ENCODE measurements at places on chromosomes 11 and 22.

DNA sequence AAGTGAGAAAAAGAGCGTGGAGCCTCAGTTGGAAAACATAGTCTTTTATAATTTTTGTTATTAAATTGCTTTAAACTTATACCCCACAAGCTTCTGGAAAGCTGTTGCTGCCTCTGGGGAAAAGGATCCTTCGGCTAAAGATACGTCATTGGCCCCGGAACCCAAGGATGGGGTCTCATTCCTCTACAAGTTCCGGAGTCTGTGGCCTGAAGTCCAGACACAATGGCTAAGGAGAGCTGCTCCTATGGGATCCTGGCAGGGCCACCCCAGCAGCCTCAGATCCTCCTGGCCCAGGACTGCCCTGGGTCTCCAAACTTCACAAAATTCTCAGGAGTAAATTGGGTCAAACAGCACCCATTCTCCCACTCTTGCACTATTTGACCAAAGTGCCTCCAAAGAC lies 5.9 kb downstream of the WT1 start:
- no peak for DNase-seq
- peaks cover 100% of the 10 kb centered on the region for H3K27me3 ChIP-seq
- H3K4me1 ChIP-seq: peaks cover 12% of the 10 kb centered on the region
- no peak overlapping the region for H3K4me3 ChIP-seq
- no peaks in the 10 kb centered on the region for H3K36me3 ChIP-seq

DNA sequence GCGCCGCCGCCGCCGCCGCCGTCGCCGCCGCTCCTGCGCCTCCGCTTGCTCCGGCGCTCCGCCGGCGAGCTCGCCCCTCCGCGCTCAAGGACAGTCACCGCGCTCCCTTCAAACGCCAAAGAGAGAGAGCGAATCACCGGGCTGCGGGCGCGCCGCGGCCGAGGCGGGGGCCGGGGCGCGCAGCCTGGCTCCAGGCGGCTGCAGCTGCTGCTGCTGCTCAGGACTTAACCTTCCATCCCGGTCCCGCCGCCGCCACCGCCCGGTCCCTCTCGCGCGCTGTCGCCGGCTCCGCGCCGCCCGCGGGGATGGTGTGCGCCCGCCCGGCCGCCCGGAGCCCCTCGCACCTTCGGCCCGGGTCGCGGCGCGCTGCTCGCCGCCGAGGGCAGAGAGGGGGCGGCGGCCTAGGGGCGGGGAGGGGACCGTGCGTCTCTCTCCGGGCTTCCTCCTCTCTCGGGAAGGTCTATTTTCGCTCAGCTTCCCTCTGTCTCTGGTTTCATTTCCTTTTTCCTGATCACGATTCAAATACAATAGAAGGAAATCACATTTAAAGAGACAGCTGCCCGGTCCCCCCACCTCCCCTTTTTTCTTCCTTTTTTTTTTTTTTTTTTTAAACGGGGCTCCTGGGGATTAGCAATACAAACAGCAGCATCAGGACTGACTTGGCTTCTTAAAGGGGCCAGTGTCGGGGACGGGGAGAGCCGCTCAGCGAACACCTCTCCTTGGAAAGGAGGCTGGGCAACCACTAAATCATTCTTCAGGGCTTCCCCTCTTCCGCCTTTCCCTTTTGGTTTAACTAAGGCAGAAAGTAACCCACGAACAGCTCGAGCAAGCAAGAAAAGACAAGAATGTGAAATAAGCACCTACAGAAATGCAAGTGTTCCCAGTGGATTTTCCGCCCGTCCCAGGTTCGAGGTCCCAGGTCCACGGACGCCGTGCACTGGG lies 22.1 kb downstream of the LMO2 start:
- H3K27ac ChIP-seq: no peak overlapping the region
- peaks cover 74% of the 10 kb centered on the region for H3K27me3 ChIP-seq
- no peak for DNase-seq
- no peaks in the 10 kb centered on the region for H3K36me3 ChIP-seq
- H3K4me3 ChIP-seq: peak overlapping the region; percentile 95

DNA sequence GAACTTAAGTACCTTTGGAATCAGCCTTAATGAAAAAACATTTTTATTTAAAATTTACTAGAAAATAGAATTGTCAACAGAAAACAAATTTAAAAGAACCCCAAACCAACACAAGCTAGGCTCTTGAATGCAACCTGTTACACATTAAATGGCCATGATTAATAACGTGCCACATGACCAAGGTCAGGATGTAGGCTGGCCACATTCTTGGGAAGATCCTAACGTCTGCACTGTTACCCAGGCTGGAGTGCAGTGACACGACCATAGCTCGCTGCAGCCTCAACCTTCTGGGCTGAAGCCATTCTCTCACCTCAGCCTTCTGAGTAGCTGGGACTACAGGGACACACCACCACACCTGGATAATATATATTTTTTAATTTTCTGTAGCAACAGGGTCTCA lies 126.4 kb upstream of the APOA1 start:
- no peak overlapping the region for H3K4me3 ChIP-seq
- no peaks in the 10 kb centered on the region for H3K27me3 ChIP-seq
- no peak for DNase-seq
- peaks cover 19% of the 10 kb centered on the region for H3K36me3 ChIP-seq
- no peak overlapping the region for H3K27ac ChIP-seq

- no peak overlapping the region for H3K27ac ChIP-seq
- H3K4me3 ChIP-seq: no peak overlapping the region
- peaks cover 48% of the 10 kb centered on the region for H3K4me1 ChIP-seq
- no peak for DNase-seq
- no peaks in the 10 kb centered on the region for H3K27me3 ChIP-seq
Observed at GRCh38 chr11:114178656-114179055, 117.5 kb upstream of the NNMT start.

GRCh38 chr22:26709617-26710390 lies 52.4 kb downstream of the MIAT start:
- peak overlapping the region; percentile 93 for H3K27ac ChIP-seq
- H3K36me3 ChIP-seq: peaks cover 14% of the 10 kb centered on the region
- DNase-seq: no peak
- H3K4me3 ChIP-seq: no peak overlapping the region

- H3K36me3 ChIP-seq: no peaks in the 10 kb centered on the region
- no peaks in the 10 kb centered on the region for H3K27me3 ChIP-seq
- peaks cover 46% of the 10 kb centered on the region for H3K4me1 ChIP-seq
Observed at GRCh38 chr11:63530021-63530420, 6.6 kb upstream of the PLAAT4 start.

DNA sequence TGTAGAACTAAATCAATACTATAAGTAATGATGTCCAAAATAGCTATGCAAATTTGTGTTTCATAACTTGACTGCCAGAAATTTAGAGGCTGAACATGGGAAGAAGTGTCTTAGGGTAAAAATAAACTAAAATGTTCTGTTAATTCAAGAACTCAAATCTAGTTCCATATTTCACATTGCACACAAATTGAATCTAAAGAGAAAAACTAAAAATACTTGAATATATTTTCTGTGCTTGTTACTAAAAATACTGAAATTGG lies 43.5 kb downstream of the FANCF start:
- no peaks in the 10 kb centered on the region for H3K4me1 ChIP-seq
- H3K27ac ChIP-seq: no peak overlapping the region
- no peaks in the 10 kb centered on the region for H3K36me3 ChIP-seq
- DNase-seq: no peak

DNA sequence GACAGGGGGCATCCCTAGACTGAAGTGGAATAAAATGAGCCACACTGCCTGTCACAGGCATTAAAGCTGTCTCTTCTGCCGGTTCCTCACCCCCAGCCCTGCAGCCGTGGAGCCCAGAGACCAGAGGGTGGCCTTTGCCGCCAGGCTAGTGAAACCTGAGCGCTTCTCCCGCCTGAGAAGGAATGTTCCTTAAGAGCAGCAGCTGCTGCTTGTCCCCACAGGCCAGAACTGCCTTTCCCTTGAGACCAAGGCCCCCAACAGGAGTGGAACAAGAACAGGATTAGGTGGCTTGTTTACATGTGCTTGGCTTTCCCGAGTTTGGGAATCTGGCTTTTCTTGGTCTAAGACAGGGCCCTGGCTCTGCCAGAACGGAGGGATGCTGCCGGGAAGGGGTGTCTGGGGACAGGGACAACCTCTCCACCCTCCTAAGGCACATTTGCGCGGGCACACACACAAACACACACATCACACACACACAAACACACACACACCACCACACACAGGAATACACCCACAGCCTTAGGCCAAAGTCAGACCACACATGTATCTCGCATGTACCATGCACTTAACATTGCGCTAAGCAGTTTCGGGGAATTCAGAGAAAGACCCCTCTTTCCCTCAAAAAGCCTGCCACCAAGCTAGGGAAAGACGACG lies 91.8 kb downstream of the FEZ1 start:
- H3K27me3 ChIP-seq: peaks cover 70% of the 10 kb centered on the region
- no peak overlapping the region for H3K4me3 ChIP-seq
- peaks cover 6% of the 10 kb centered on the region for H3K4me1 ChIP-seq

DNA sequence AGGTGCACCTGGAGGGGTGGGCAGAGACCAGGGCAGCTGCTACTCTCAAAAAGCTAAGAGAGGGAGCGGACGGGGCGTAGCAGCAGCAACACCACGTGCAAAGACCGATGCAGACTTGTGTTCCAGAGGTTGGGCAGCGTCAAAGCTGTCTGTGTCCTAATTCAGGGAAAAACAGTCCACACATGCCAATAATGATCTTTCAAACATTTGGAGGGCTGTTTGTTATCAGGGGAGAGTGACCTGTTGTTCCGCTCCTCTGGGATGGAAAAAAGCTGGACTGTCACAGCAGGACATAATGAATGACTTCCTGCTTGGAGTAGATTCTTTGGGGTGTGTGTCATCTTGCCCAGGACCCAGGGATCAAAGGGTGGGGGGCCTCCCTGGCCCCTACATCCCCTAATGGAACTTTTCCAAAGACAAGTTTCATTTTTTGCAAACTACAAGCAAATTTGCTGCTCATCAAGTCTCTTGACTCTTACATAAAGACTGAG lies 6.2 kb upstream of the FBLN1 start:
- H3K27ac ChIP-seq: peak overlapping the region; percentile 23
- H3K4me1 ChIP-seq: peaks cover 4% of the 10 kb centered on the region
- no peak overlapping the region for H3K4me3 ChIP-seq
- DNase-seq: no peak
- H3K27me3 ChIP-seq: peaks cover 87% of the 10 kb centered on the region

GRCh38 chr11:78961247-78961646 lies 386.6 kb upstream of the NARS2 start:
- no peaks in the 10 kb centered on the region for H3K36me3 ChIP-seq
- H3K27ac ChIP-seq: no peak overlapping the region
- H3K4me3 ChIP-seq: no peak overlapping the region
- no peak for DNase-seq
- no peaks in the 10 kb centered on the region for H3K4me1 ChIP-seq

DNA sequence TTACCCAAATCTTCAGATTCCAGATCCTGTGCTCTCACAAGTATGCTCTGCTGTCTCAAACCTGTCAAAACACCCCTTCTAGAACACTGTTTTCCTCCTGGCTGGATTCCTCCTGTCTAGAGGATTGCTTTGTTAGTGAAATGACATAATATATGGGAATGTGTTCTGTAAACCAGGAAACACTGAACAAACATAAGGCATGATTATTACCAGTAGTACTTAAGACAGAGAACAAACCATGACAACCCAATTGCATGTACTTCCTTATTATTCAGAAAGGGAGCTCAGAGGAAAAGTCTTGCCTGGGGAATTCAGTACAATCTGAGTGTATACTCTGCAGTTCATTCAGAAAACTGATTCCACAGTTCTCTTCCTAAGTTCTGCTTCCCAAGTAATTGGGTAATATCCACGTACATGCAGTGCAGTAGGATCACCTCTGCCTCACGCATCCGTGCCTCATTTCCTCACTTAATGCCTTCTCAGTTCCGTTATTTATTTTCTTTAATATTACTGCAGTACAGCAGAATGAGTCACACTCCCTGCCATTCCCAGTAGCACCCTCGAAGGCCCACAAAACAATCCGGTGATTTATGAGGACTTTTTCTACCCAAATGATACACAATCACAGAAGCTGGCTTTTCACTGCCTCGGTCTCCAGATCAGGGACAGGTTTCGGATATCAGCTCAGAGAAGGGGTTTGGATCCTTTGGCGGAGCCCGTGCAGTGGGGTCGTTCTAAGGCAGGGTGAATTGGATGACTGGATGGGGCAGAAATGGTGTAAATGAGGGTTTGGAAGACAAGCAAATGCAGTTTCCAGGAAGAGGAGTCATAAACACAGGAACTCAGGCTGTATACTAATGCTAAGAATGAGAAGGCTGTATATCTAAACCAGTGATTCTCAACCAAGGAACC lies 896.9 kb downstream of the KCNA4 start:
- H3K27ac ChIP-seq: no peak overlapping the region
- H3K4me3 ChIP-seq: no peak overlapping the region
- no peak for DNase-seq
- H3K36me3 ChIP-seq: no peaks in the 10 kb centered on the region
- no peaks in the 10 kb centered on the region for H3K4me1 ChIP-seq
- H3K27me3 ChIP-seq: no peaks in the 10 kb centered on the region

GRCh38 chr11:7670641-7671040 lies 2.7 kb downstream of the CYB5R2 start:
- H3K36me3 ChIP-seq: no peaks in the 10 kb centered on the region
- no peak for DNase-seq
- no peak overlapping the region for H3K27ac ChIP-seq
- H3K27me3 ChIP-seq: peaks cover 50% of the 10 kb centered on the region
- H3K4me3 ChIP-seq: no peak overlapping the region

GRCh38 chr11:27116684-27117083 lies 76.1 kb downstream of the BBOX1 start:
- H3K27ac ChIP-seq: no peak overlapping the region
- no peaks in the 10 kb centered on the region for H3K36me3 ChIP-seq
- H3K4me1 ChIP-seq: no peaks in the 10 kb centered on the region
- DNase-seq: no peak

GRCh38 chr11:116986521-116987105 lies 111.6 kb downstream of the SIK3 start:
- peak overlapping the region; percentile 45 for H3K27ac ChIP-seq
- no peak for DNase-seq
- H3K4me1 ChIP-seq: peaks cover 44% of the 10 kb centered on the region
- peak overlapping the region; percentile 50 for H3K4me3 ChIP-seq
- peaks cover 24% of the 10 kb centered on the region for H3K36me3 ChIP-seq

DNA sequence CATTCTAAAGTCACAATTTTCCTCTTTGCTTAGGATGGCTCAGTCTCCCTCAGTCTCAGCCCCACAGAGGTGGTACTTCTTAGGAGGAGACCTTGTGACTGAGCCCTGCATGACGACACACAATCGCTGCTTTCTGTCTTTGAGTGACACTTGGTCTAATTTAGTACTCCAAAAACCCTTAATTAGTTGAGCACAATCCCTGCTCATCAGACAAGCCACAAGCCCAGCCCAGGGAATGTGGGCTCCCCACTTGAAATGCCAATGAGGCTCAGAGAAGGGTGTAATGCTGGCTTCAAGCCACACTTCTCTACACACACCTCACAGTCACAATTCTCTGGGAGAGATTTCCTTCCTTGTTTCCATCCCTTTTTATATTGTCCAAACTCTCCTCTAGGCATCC lies 101.8 kb downstream of the FEZ1 start:
- no peaks in the 10 kb centered on the region for H3K4me1 ChIP-seq
- H3K27ac ChIP-seq: no peak overlapping the region
- DNase-seq: no peak
- H3K36me3 ChIP-seq: no peaks in the 10 kb centered on the region
- H3K27me3 ChIP-seq: peaks cover 62% of the 10 kb centered on the region
- H3K4me3 ChIP-seq: no peak overlapping the region

- no peak overlapping the region for H3K4me3 ChIP-seq
- no peaks in the 10 kb centered on the region for H3K27me3 ChIP-seq
- no peaks in the 10 kb centered on the region for H3K4me1 ChIP-seq
- no peaks in the 10 kb centered on the region for H3K36me3 ChIP-seq
Observed at GRCh38 chr11:20873054-20873453, 203.7 kb downstream of the NELL1 start.
